ENCODE measurements at places on chromosomes 4 and X.

DNA sequence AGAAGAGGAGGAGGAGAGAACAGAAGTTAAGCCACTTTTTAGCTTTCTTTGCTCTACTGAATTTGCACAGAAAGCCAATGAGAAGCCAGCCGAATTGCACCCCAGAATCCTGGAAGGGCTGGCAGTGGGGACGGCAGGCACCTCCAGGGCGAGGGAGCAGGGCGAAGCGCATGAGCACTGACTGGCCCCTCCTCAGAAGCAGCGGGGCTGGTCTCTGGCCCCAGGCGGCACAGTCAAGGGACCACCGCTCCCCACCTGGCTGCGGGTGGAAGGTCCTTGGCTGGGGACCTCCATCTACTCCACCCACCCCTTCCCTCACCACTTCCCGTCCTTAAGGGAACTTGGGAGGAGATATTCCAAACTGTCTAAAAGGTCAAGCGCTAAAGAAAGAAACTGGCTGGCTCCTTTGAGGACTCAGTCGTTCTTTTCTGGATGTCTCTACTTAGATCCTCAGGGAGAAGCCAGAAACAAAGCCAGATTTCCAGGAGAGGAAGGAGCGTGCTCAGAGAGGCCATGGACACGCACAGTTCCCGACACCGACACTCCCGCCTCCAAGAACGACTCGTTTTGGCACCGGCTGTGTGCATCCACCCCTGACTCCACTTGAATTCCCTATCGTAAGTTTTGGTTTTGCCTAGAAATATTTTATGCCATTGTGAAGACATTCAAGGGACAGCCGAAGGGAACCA lies 59.5 kb upstream of the CRMP1 start:
- H3K27me3 ChIP-seq: peaks cover 3% of the 10 kb centered on the region
- DNase-seq: no peak
- H3K27ac ChIP-seq: no peak overlapping the region
- H3K36me3 ChIP-seq: no peaks in the 10 kb centered on the region
- H3K4me3 ChIP-seq: no peak overlapping the region
- H3K4me1 ChIP-seq: no peaks in the 10 kb centered on the region

GRCh38 chr4:133483600-133484246 lies 334.6 kb downstream of the PCDH10 start:
- no peak overlapping the region for H3K4me3 ChIP-seq
- no peak for DNase-seq
- H3K36me3 ChIP-seq: no peaks in the 10 kb centered on the region

- H3K36me3 ChIP-seq: no peaks in the 10 kb centered on the region
- H3K4me1 ChIP-seq: peaks cover 3% of the 10 kb centered on the region
- peaks cover 20% of the 10 kb centered on the region for H3K27me3 ChIP-seq
- peak within 1 kb of the TSS; percentile 9 for H3K27ac ChIP-seq
- peak within 1 kb of the TSS; percentile 17 for H3K4me3 ChIP-seq
These were observed at the start of gene PDGFRA for GRCh38 chr4:54228961-54229501. PDGFRA (plus strand) TSS chr4:54229293; CDS start chr4:54258769, 29,476 bp downstream.

DNA sequence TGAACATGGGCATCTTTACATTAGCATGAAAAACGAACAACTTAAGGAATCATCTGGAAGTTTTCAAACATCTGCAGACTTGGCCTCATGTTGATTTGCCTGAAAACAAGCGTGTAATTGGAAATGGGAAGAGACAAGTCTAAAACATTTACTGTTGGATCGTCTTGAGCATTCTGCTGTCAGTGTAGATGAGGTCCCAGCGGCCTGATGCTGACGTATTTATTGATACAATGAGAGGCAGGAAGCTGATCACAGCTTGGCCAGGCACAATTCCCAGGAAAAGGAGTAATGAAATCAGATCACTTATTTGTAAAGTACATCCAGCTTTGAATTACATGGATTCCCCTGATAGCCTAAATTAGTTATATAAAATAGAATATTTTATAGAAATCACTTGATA lies 210.6 kb downstream of the CLCN4 start:
- no peaks in the 10 kb centered on the region for H3K4me1 ChIP-seq
- no peaks in the 10 kb centered on the region for H3K36me3 ChIP-seq
- H3K4me3 ChIP-seq: no peak overlapping the region

- DNase-seq: no peak
- H3K27me3 ChIP-seq: no peaks in the 10 kb centered on the region
- no peaks in the 10 kb centered on the region for H3K4me1 ChIP-seq
- no peaks in the 10 kb centered on the region for H3K36me3 ChIP-seq
- no peak overlapping the region for H3K4me3 ChIP-seq
These were observed 11.4 kb downstream of the TRPC5 start for GRCh38 chrX:112071132-112071531.

GRCh38 chrX:130184857-130185256 lies 13.1 kb downstream of the RAB33A start:
- no peak for DNase-seq

GRCh38 chr4:153419029-153419428 lies 47.1 kb upstream of the TMEM131L start:
- no peak overlapping the region for H3K27ac ChIP-seq
- DNase-seq: no peak
- H3K27me3 ChIP-seq: no peaks in the 10 kb centered on the region
- no peaks in the 10 kb centered on the region for H3K4me1 ChIP-seq
- H3K36me3 ChIP-seq: no peaks in the 10 kb centered on the region

DNA sequence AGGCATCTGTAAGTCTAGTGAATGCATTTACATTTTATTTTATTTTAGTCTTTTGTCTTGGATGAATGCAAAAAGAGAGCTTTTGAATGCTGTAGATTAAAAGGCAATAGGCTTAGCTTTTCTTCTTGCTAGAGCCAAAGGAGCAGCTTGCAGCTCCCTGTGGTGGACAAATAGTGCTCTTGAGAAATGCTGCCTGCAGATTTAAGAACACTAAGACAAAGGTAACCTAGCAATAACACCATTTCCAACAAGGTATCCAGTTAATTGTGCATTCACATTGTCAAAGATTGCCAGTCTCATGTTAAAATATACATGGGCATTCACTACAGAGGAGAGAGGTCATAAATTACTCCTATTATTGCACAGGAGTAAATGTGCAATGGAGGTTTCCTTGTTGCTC lies 859.2 kb upstream of the PRKX start:
- no peaks in the 10 kb centered on the region for H3K36me3 ChIP-seq
- no peaks in the 10 kb centered on the region for H3K4me1 ChIP-seq
- no peak overlapping the region for H3K4me3 ChIP-seq
- no peaks in the 10 kb centered on the region for H3K27me3 ChIP-seq
- no peak for DNase-seq
- no peak overlapping the region for H3K27ac ChIP-seq

DNA sequence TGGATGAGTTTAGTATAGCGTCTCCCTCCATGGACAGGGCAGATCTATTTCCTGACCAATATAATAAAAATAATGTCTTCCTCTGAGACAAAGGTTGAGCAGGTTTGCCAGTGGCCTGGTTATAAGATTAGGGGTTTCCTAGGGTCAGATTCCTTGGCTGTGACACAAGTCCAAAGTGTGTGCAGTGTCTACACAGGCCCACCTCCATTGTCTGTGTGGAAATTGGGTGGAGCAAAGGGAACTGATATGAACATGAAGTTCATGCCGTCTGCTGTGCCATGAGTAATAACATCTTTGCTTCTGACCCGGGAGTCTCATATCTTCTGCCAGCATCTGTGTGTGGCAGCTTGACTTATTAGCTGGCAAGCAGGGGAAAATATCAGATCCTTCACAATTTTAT lies 187.7 kb upstream of the BOD1L1 start:
- no peaks in the 10 kb centered on the region for H3K27me3 ChIP-seq
- no peaks in the 10 kb centered on the region for H3K36me3 ChIP-seq
- no peaks in the 10 kb centered on the region for H3K4me1 ChIP-seq
- DNase-seq: no peak
- no peak overlapping the region for H3K27ac ChIP-seq
- H3K4me3 ChIP-seq: no peak overlapping the region

DNA sequence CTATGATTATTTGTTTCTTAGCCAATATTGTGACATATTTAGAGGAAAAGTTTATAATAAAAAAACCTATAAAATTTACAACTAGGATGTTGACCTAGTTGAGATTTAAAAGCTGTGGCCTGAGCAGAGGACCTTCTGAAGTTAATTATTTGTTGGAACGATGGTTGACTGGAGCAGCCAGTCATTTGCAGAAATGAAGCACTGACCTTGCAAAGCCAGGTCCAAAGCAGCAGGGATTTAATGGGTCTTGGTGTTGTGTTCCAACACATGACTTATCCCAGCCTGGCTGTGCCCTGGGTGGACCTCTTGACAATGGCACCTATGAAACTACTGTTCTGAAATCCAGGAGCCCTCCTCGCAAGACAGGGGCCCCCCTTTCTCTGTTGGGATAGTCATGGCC lies 235.2 kb downstream of the FRAS1 start:
- H3K27ac ChIP-seq: no peak overlapping the region
- DNase-seq: no peak
- no peaks in the 10 kb centered on the region for H3K36me3 ChIP-seq
- peaks cover 6% of the 10 kb centered on the region for H3K4me1 ChIP-seq
- no peak overlapping the region for H3K4me3 ChIP-seq

DNA sequence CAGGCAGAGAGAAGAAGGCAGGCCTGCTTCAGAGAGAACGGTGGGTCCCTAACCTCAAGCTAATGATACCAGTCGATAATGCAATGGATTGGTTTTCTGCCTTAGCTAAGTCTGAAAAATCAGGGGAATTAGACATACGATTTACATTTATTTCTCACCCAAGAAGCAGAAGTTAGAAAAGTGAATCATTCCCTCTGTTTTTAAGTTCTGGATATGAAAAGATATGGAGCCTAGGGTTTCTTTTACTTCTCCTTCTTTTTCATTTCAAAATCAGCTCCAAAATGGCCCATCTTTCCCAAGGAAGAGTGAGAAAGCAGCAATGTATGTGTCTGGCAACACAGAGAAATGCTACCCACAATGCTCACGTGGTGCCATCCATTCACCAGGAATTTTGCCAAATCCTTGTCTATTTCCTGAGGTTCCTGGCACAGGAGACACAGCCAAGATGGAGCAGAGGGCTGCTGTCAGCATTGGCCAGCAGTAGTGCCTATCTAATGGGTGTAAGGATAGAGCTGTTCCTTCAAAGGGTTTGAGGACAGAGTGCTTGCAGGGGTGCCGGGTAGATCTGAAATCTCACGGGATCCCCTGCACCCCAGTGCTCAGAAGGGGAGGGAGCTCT lies 231.5 kb downstream of the MAML3 start:
- peaks cover 33% of the 10 kb centered on the region for H3K4me1 ChIP-seq
- H3K36me3 ChIP-seq: no peaks in the 10 kb centered on the region
- peak overlapping the region; percentile 72 for H3K27ac ChIP-seq

DNA sequence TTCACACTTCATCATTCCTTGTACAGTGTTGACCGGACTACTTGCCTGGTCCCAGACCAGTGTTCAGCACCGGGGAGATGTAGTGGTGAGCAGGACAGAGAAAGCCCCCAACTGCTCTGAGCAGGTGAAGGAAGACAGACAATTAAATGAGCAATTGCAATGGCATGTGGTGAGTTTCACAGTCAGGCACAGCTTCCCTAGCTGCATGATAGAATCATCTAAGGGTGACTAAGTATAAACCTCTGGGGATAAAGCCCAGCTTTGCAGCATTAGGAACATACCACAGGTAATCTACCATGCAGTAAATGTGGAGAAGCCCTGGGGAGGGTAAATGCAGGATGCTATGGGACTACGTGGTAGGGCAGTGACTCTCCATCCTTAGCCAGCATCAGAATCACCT lies 47.8 kb downstream of the TMA16 start:
- H3K27me3 ChIP-seq: no peaks in the 10 kb centered on the region
- H3K36me3 ChIP-seq: no peaks in the 10 kb centered on the region
- H3K27ac ChIP-seq: no peak overlapping the region
- no peak overlapping the region for H3K4me3 ChIP-seq
- no peaks in the 10 kb centered on the region for H3K4me1 ChIP-seq
- DNase-seq: no peak

DNA sequence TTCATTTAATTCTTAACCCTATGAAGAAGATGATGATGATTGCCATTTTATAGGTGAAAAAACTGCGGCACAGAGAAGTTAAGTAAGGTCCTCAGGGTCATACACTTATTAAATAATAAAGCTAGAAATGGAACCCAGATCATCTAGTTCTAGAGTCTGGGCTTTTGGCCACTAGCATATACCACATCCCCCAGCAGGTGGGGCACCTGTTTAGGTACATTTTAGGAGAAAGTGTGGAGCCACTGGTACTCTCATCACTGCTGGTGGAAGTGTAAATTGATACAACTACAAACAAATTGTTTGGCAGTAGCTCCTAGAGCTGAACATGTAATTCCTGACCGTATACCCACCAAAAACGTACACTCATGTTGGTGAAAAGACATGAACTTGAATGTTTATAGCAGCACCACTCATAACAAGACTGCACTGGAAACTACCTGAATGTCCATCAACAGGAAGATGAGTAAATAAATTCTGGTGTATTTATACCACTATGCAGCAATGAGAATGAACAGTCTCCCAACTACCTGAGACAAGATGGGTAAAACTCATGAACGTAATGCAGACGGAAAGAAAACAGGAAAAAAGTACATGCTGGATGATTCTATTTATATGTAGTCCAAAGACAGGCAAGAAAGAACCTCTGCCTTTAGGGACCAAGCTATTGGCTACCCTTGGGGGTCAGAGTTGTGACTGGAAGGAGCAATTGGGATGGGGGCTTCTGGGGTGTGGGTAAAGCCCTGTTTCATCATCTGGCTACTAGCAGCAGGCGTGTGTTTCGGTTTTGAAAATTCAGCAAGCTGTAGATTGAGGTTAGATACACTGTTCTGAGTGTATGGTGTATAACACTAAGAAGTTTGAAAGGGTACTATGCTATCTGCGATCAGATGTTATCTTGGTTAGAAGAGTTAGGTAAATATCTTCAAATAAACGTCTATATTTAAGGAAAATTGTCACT lies 72.3 kb upstream of the ADGRG2 start:
- no peaks in the 10 kb centered on the region for H3K36me3 ChIP-seq
- DNase-seq: no peak
- H3K27me3 ChIP-seq: no peaks in the 10 kb centered on the region
- no peak overlapping the region for H3K27ac ChIP-seq

GRCh38 chr4:121255986-121256750 lies 92.0 kb upstream of the TNIP3 start:
- no peak for DNase-seq
- no peaks in the 10 kb centered on the region for H3K4me1 ChIP-seq
- no peaks in the 10 kb centered on the region for H3K27me3 ChIP-seq
- no peaks in the 10 kb centered on the region for H3K36me3 ChIP-seq

GRCh38 chrX:27599928-27600327 lies 9.8 kb downstream of the DCAF8L2 start:
- no peaks in the 10 kb centered on the region for H3K27me3 ChIP-seq
- no peak overlapping the region for H3K4me3 ChIP-seq
- no peak overlapping the region for H3K27ac ChIP-seq
- no peaks in the 10 kb centered on the region for H3K36me3 ChIP-seq
- no peak for DNase-seq

DNA sequence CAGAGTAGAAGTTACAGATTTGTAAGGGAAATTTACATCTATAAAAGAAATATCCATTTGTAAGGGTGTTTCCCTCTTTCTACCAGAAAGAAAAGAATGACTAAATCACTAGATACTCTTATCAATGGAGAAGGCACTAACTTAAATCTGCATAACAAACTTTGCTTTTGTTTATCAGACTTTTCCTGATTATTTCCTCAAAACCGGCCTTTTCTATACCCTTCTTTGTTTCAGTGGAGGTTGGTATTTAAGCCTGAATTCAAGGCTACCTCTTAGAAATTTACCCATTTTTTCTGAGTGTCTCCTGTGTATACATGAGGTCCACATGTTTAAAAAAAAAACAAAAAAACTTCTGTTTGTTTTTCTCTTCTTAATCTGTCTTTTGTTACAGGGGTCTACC lies 80.4 kb upstream of the GRPR start:
- H3K4me3 ChIP-seq: no peak overlapping the region
- H3K36me3 ChIP-seq: no peaks in the 10 kb centered on the region
- H3K27me3 ChIP-seq: no peaks in the 10 kb centered on the region
- H3K4me1 ChIP-seq: no peaks in the 10 kb centered on the region
